Activated CD4-positive, CD25-positive, alpha-beta regulatory T cell treated with anti-CD3 and anti-CD28 coated beads, Interleukin-2, amount 50 U/mL, for 72 hours (primary cell): ENCODE measurements at places on chromosomes 4 and X.

DNA sequence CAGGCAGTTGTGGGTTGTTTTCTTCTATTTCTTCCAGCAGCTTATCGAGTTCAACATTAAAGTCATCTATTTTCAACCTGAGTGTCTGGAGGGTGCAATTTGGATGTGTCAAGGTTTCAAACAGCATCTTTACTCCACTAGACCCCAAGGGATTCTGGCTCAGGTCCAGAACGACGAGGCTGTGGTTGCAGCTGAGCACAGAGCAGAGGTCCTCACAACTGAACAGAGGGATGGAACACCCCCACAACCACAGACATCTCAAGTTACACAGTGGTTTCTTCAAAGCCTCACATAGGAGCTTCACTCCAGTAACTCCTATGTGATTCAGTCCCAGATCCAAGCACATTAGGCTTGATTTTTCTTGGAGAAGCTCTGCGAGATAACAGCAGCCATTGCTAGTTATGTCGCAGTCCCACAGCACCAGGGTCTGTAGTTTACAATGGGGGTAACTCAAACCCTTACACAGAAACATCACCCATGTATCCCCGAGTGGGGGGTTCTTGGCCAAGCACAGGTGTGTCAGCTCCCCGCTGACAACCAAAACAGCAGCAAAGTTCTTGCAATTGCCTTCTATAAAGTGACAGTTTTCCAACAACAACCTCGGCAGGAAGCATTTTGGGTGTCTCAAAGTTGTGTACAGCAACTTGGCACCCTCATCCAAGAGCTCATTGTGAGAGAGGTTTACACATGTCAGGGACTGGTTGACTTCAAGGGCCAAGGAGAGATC is 2.8 kb downstream of the NLRP2B start:
- DNase-seq = no peak

DNA sequence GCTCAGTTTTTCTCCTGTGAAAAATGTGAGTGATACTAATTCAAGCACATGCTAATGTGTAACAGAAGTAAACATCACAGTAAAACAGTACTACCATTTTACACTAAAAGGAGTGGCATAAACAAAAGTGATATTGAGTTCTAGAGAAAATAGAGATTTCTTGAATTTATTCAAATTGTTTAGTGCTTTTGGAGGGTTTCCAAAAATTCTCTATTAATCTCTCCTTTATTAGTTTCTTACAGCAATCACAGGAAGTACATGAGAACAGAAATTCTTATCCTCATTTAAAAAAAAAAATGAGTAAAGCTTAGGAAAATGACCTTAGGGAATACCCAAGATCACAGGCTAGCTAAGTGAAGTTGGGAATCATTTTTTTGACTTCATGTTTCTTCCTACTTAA is 459.7 kb upstream of the GALNTL6 start:
- DNase-seq = no peak

DNA sequence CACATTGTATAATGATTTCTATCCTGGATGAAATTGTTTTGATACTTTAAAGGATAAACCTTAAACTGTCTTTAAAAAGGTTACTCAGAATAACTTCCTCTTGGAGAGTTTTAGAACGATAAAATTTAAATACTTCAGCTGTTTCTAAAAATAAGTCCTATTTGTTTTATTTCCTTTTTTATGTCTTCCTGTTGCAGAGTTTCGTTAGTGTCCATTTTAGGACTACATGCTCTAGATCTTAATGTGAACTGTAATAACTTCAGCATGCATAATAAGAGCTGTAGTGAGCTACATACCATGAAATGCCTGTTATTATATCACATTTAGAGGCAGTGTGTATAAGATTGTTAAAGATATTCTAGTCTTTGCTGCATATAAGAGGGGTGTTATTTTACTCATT is 14.6 kb downstream of the ATP10D start:
- no peak for DNase-seq

DNA sequence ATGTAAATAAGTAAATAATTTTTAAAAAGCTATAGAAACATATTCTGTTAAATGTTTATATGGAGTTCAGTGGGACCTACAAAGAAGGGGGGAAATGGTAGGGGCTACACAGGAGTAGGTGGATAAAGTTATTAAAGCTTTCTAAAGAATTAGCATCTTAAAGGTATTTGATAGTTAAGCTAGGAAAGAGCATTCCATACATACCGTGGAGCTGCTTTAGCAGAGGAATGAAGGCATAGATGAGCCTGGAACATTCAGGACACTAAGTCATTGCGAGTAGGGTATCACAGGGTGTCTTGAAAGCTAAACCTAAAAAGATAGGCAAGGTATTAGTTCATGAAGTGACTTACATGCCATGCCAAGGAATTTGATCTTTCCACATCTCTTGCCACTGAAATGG is 60.4 kb downstream of the SLC10A6 start:
- no peak for DNase-seq

DNA sequence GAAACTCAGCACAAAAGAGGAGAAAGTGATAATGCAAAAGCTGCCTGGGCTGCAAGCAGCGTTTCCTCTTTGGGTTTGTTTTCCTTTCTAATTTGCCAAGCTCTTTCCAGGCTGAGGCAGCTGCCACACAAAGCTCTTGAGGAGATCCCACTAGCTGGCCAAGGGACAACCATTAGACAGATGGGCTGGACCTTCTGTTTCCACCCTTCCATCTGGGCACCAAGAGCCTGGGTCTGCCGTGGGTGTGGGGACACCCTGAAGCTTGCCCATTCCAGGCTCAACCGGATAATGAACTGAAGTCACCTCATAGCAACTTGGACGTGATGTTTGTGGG is 194.6 kb upstream of the C1QTNF7 start:
- no peak for DNase-seq
